Progenitor cell of endocrine pancreas (in vitro differentiated cells): ENCODE measurements at places on chromosomes 6 and 20. TPM values are rescaled to one million over a fixed set of nuclear protein-coding genes. Genes with fewer than 3 reads are reported as not detected.
A peak's percentile ranks its signal among the peaks of the same experiment; 100 is the strongest.

DNA sequence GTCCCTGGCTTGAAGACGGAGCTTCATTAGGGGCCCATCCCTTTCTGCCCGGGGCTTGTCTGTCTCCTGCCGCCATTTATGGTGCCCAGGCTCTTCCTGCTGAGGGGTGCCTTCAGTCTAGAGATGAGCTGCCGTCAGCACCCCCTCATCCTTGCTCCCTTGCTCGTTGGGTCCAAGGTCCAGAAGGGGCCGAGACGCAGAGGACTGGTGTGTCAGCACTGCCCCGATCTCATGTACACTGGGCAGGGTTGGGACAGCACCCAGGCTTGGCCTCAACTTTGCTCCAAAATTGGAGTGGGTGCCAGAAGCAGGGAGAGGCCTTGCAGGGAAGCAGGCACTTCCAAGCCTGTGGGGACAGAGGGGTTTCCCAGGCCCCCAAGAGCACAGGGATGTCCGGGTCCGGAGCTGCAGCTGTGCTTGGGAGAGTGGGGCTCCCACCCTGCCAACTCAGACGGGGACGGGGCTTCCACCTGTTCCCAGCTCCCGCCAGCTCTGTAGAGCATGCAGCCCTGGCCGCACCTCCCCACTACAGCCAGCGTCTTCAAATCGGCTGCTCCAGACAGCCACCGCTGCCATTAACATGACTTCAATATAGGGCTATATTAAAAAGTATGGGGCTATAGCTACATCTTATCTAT lies 488.8 kb downstream of the TENT5A start:
- peaks cover 2% of the 10 kb centered on the region for H3K4me1 ChIP-seq
- H3K27me3 ChIP-seq, result no peaks in the 10 kb centered on the region
- DNase-seq, result no peak

DNA sequence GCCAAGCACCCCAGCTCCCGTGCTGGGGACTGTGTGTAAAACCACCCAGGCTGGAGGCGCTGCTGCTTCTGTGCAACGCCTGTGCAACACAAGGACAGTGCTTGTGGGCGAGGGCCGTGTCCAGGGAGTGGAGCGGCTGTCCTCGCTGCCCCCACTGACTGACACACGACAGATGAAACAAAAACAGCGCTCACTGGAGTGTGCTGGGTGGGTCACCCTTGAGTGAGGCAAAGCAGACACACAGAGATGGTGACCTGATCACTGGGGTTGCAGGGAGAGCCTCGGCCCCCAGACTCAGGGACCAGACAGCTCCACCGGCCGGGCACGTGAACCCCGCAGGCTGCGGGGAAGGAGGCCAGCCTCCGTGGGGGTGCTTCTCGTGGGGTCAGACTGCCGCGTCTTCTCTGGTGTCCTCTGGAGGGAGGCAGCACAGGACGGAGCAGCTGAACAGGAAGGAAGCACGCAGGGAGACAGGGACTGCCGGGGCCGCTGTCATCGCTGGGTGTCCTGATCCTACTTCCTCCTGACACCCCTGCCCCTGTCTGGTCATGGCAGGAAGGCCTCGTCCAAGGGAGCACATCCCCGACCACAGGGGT lies 75.9 kb upstream of the CST7 start:
- no peaks in the 10 kb centered on the region for H3K4me1 ChIP-seq
- DNase-seq, result no peak
- no peak overlapping the region for H3K27ac ChIP-seq

GRCh38 chr20:8855315-8855714 lies 213.6 kb upstream of the PLCB4 start:
- no peak for DNase-seq
- H3K27me3 ChIP-seq, result no peaks in the 10 kb centered on the region
- H3K36me3 ChIP-seq, result peaks cover 1% of the 10 kb centered on the region
- no peak overlapping the region for H3K4me3 ChIP-seq

- peaks cover 6% of the 10 kb centered on the region for H3K4me1 ChIP-seq
- H3K27me3 ChIP-seq, result peaks cover 10% of the 10 kb centered on the region
- no peaks in the 10 kb centered on the region for H3K36me3 ChIP-seq
- no peak overlapping the region for H3K4me3 ChIP-seq
- no peak for DNase-seq
- H3K27ac ChIP-seq, result no peak overlapping the region
These were observed 275.9 kb upstream of the CDH4 start for GRCh38 chr20:60976139-60976538.

- peaks cover 8% of the 10 kb centered on the region for H3K4me1 ChIP-seq
- H3K4me3 ChIP-seq, result no peak overlapping the region
- peaks cover 11% of the 10 kb centered on the region for H3K27me3 ChIP-seq
- H3K27ac ChIP-seq, result no peak overlapping the region
These were observed 143.0 kb upstream of the PTPN1 start for GRCh38 chr20:50367104-50367674.

- H3K27me3 ChIP-seq, result no peaks in the 10 kb centered on the region
- no peak overlapping the region for H3K4me3 ChIP-seq
- H3K4me1 ChIP-seq, result no peaks in the 10 kb centered on the region
- peaks cover 20% of the 10 kb centered on the region for H3K36me3 ChIP-seq
- no peak overlapping the region for H3K27ac ChIP-seq
These were observed 16.2 kb downstream of the PM20D2 start for GRCh38 chr6:89162047-89162371.

DNA sequence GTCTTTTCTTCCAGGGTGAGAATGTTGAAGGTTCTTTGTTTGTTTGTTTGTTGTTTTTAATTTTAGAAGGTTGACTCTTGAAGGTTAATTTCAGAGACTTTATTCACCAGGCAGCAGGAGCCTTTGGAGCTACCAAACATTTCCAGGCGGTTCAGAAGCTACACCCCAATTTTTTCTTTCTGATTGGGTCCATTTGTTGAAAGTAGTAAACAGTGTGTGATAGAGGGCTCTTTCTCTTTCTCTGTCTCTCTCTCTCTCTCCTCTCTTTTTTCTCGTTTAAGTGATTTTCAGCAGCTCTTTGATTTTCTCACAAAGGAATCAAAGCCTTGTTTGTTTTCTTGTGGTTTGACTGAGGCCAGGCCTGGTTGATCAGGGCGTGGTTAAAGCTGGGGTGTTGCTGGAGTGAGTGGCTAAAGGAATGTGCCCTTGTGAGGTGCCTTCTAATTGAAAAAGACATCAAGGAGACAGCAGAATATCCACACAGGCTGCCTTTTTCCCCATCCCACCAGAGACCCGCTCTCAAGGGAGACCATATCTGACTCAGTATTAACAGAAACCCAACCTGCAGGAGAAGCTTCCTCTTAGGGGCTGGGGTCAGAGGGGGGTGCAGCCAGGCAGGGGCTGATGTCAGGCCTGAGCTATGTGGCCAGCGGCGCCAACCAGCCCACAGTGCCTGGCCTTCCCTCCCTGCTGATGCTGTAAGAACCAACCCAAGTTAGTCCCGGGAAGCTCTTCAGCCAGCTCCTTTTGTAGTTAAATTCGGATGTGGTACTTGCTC lies 40.4 kb upstream of the NAA20 start:
- no peak for DNase-seq
- peaks cover 26% of the 10 kb centered on the region for H3K4me1 ChIP-seq
- H3K36me3 ChIP-seq, result peaks cover 21% of the 10 kb centered on the region
- no peak overlapping the region for H3K4me3 ChIP-seq
- H3K27me3 ChIP-seq, result no peaks in the 10 kb centered on the region

DNA sequence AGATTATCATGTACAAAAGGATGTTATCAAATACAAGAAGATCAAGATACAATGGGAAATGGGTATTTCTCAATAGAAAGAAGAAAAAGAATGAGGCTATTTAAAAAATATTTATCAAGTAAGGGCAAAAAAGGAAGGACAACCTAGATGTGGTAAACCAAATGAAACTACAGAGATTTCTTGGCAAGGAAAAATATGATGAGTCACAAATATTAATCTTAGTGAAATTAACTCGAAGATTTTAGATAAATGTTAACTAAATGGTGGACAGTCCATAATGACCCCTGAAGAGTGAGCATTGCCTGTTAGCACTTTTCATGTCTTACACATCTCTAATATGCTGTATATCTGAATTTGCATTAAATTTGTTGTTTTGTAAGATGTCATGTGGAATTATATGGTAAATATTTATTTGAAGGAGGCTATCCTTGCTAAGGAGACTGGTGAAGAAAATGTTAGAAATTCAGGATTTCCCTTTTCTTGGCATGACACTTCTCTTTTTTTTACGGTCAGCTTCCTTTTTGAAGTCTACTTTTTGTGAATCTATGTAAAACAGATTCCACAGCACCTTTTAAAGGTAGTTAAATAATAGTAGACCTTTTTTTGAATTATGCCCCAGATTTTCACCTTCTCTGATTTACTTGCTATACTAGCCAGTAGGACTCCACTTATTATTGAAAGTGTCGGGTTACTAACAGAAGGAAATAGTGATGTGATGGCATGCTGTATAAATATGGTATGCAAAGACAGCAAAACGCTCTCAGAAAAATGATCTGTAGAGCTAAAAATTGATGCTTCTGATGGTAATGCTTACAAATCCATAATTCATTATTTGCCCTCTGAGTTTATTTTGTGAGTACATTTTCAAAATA lies 120.5 kb downstream of the HIVEP1 start:
- no peak overlapping the region for H3K4me3 ChIP-seq
- H3K36me3 ChIP-seq, result peaks cover 19% of the 10 kb centered on the region
- DNase-seq, result no peak
- H3K27me3 ChIP-seq, result no peaks in the 10 kb centered on the region
- no peaks in the 10 kb centered on the region for H3K4me1 ChIP-seq

GRCh38 chr20:18504479-18505060 lies 3.2 kb upstream of the SEC23B start:
- H3K4me1 ChIP-seq, result peaks cover 17% of the 10 kb centered on the region
- no peaks in the 10 kb centered on the region for H3K36me3 ChIP-seq
- no peak overlapping the region for H3K4me3 ChIP-seq
- DNase-seq, result no peak
- H3K27ac ChIP-seq, result no peak overlapping the region
- H3K27me3 ChIP-seq, result peaks cover 7% of the 10 kb centered on the region

- peaks cover 10% of the 10 kb centered on the region for H3K36me3 ChIP-seq
- peaks cover 23% of the 10 kb centered on the region for H3K4me1 ChIP-seq
- no peaks in the 10 kb centered on the region for H3K27me3 ChIP-seq
- peak overlapping the region; percentile 10 for H3K27ac ChIP-seq
These were observed 82.2 kb downstream of the CDYL start for GRCh38 chr6:4858194-4859015.

GRCh38 chr20:16748308-16748900 lies at the start of gene OTOR:
Gene OTOR, plus strand, starts transcription at chr20:16748358. Its CDS starts 44 bp downstream, at chr20:16748402.
- no peaks in the 10 kb centered on the region for H3K36me3 ChIP-seq
- H3K27ac ChIP-seq, result no peak within 1 kb of the TSS
- no peaks in the 10 kb centered on the region for H3K4me1 ChIP-seq
- H3K4me3 ChIP-seq, result no peak within 1 kb of the TSS
- no peak for DNase-seq
- H3K27me3 ChIP-seq, result peaks cover 7% of the 10 kb centered on the region

GRCh38 chr6:66751630-66752029 lies 1044.6 kb upstream of the EYS start:
- no peak overlapping the region for H3K27ac ChIP-seq
- no peaks in the 10 kb centered on the region for H3K27me3 ChIP-seq
- H3K4me1 ChIP-seq, result no peaks in the 10 kb centered on the region
- H3K4me3 ChIP-seq, result no peak overlapping the region

GRCh38 chr20:12936020-12936419 lies 72.8 kb upstream of the SPTLC3 start:
- H3K4me1 ChIP-seq, result peaks cover 17% of the 10 kb centered on the region
- H3K4me3 ChIP-seq, result no peak overlapping the region
- DNase-seq, result no peak
- H3K27me3 ChIP-seq, result no peaks in the 10 kb centered on the region

DNA sequence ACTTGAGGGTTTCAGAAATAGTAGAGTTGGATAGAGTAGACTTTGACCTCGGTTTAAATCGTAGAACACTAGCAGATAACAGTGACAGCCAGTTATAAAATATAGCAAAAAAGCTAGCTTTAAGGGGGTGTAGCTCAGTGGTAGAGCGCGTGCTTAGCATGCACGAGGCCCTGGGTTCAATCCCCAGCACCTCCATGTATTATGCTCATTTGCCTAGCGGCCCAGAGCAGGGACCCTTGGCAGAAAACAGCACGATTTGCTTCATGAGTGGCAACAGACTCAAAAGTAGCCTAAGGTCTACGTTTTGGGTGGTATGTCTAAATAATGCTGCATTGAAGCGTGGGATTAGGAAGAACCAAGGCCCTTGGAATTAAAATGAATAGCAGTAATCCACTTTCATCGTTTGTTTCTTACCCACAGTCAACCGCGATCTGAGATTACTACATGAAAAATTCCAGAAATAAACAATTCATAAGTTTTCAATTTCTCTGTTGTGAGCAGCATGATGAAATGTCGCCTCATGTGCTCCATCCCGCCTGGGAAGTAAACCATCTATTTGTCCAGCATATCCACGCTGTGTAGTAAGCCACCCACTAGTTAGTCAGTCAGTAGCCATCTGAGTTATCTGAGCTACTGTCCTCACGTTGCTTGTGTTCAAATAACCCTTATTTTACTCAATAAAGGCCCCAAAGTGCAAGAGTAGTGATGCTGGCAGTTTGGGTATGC lies 184.9 kb downstream of the GPX5 start:
- peak overlapping the region; percentile 81 for H3K4me3 ChIP-seq
- peaks cover 15% of the 10 kb centered on the region for H3K27me3 ChIP-seq
- peaks cover 18% of the 10 kb centered on the region for H3K36me3 ChIP-seq
- peak overlapping the region; percentile 84 for H3K27ac ChIP-seq
- peaks cover 3% of the 10 kb centered on the region for H3K4me1 ChIP-seq

DNA sequence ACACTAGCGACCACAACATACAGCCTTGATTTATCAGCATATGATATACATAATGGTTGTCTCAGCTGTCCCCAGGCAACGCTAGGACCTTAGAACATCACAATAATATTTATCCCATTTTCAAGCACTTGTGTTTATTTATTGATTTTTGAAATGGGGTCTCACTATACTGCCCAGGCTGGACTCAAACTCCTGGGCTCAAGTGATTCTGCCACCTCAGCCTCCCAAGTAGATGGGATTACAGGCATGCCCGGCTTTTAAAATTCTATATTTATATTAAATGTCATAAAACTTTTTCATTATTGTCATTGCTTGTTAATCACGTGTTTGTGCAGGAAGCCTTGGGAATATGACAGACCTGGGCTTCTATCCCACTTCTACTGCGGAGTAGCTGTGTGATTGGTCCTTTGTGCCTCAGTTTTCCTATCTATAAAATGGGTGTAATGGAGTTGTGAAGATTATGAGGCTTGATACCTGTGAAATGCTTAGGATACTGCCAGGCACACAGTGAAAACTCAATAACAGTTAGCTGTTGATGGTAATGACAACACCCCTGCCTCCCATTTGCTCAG lies 10.2 kb downstream of the COL20A1 start:
- peaks cover 34% of the 10 kb centered on the region for H3K27me3 ChIP-seq
- no peak for DNase-seq
- H3K4me1 ChIP-seq, result no peaks in the 10 kb centered on the region
- H3K27ac ChIP-seq, result no peak overlapping the region

CLPSL1 gene
- total RNA-seq, result not detected in 2 replicates

PLA2G7 gene
- 0.29 and 0.93 TPM in 2 replicates for total RNA-seq

SLC12A5 gene
- total RNA-seq, result 8.5 and 8.8 TPM in 2 replicates

OPRM1 gene
- not detected in 2 replicates for total RNA-seq

DSP gene
- total RNA-seq, result 365 and 366 TPM in 2 replicates

NMBR gene
- 0.74 TPM in 1 of 2 replicates, not detected in the other for total RNA-seq

ARMH2 gene
- total RNA-seq, result not detected in 2 replicates

KCNQ2 gene
- 14.6 and 15.6 TPM in 2 replicates for total RNA-seq

ME1 gene
- total RNA-seq, result 7.9 and 9.5 TPM in 2 replicates

UBE2V1 gene
- 150 and 157 TPM in 2 replicates for total RNA-seq

SAMD5 gene
- 22.4 and 24.0 TPM in 2 replicates for total RNA-seq

HIVEP2 gene
- total RNA-seq, result 9.7 and 11.8 TPM in 2 replicates
